Putamen (tissue), 1 donor: ENCODE measurements at places on chromosomes 13 and 19.

- DNase-seq: no peak
Observed at GRCh38 chr19:2429917-2430535, 2.6 kb upstream of the TIMM13 start.

GRCh38 chr19:38221919-38222830, 1.8 kb downstream of the DPF1 start:
- DNase-seq: no peak

- DNase-seq: no peak
Observed at GRCh38 chr19:52335768-52336116, 301 bp upstream of the ZNF610 start.

GRCh38 chr13:75506018-75506417, 24.0 kb upstream of the TBC1D4 start:
- DNase-seq: no peak

GRCh38 chr13:77184455-77184854, 142.4 kb downstream of the MYCBP2 start:
- DNase-seq: no peak

- DNase-seq: no peak
Observed at GRCh38 chr13:29582171-29582570, 13.3 kb downstream of the SLC7A1 start.

GRCh38 chr19:15390814-15391213, 11.2 kb upstream of the AKAP8 start:
- no peak for DNase-seq
